ENCODE measurements at places on chromosomes 12 and 14. TPM values are rescaled to one million over a fixed set of nuclear protein-coding genes. Genes with fewer than 3 reads are reported as not detected.

DNA sequence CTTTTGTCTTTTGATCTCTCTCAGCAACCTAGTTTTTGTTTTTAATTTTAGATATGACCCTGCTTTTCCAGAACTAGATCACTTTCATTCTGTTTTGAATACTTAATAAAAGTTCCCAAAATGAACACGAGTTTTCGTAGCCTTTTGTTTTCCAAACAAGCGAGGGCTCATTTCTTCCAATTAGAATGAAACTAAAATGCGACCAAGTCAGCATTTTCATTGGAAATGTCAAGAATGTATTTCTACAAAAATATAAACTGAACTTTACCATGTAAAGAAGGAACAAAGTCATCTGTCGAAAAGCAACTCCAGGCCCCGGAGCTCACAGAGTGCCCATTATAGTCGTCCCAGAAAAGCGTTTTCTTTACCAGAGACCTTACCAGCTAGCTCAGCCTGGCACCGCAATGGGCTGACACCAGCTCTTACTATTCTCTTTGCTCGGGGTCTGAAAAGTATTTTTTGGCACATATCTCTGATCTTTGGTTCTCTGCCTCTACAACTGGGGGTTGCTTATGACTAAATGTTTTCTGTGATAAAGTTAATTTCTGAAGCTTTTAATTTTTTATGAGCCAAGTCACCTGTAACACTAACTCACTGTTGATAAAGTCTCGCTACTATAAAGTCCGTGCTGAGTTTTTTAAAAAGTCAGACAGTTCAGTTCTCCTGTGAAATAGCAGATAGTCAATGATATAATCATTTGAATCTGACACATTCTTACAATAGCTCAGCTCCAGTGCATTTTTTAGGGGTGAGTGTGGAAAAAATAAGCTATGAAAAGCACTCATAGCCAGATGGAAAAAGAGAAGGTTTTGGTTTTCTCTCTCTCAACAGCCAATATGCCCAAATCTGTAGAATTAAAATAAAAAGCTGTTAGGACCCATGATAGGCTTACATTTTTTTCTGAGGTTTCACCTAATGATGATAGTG lies 43.4 kb downstream of the SAMD4A start:
- peak; percentile 69 for DNase-seq

- peak; percentile 19 for DNase-seq
Observed at GRCh38 chr14:77004711-77005460, 23.6 kb downstream of the IRF2BPL start.

GRCh38 chr12:70982991-70983390 lies 62.5 kb upstream of the PTPRR start:
- no peak for DNase-seq

The SIX6 gene
- not detected for total RNA-seq

The LACRT gene
- total RNA-seq = not detected

The KLRF2 gene
- not detected for total RNA-seq

The BEGAIN gene
- total RNA-seq = 0.18 TPM
